H9 (cell line): ENCODE measurements at places on chromosomes 7 and 10. TPM values are rescaled to one million over a fixed set of nuclear protein-coding genes. Genes with fewer than 3 reads are reported as not detected.

ECHS1 gene
- total RNA-seq = 94.1 and 100 TPM in 2 replicates

DNA sequence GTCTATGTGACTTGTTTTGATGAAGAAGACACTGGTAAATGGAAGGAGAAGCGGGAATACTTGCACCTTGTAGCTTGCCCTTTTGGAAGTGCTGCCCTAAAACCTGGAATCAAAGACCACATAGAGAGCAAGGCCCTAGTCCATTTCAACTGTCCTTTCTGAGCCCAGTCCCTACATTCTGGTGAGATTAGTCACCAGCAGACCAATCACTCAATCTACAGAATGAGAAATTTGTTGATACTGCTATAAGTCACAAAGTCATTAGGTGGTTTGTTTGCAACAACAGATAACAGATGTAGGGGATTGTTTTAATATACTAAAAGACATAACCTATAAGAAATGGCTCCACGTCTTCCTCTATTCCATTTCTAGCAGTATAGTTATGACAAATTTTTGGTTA is 33.6 kb downstream of the WASL start:
- no peak for DNase-seq
- peaks cover 10% of the 10 kb centered on the region; the same call in 1 of the 3 replicates for H3K36me3 ChIP-seq
- no peak overlapping the region for H3K4me3 ChIP-seq
- peaks cover 3% of the 10 kb centered on the region; the same call in 1 of the 2 replicates for H3K4me1 ChIP-seq
- no peak overlapping the region for H3K27ac ChIP-seq

DNA sequence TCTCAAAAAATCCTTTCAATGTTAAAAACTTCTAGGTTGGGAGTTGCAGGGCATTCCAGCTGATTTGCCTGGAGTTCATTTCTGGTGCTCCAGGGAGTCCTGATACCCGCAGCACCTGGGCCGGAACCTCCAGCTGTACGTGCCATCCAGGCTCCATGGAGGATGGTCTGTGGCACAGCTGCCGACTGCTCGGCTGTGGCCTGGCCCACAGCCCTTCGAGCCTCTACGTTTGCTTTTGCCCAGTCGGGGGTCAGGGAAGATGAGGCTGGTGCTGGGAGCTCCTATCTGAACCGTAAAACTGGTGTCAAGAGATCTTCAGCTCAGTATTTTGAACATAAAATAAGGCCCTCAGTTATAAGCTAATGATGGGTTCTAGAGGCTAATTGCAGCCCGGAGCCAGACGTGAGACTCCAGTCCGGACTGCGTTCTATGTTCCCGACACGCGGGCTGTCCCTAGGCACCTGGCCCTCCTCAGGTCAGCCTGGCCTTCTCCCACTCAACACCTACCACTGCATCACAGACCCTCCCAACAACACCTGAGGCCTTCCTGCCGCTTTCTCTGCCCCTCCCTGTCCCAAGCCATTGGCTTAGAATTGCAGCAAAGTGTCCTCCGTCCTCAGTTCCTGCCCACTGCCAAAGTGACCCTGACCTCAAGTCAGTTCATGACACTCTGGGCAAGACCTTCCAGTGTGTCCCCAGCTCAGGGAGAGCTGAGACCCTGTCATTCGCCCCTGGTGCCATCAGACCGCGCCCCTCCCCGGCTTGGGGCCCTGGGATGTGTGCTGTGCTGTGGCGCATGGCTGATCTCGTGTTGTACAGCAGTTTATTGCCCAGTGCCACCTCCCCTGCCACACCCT is 64.2 kb upstream of the DNAJB6 start:
- no peak for DNase-seq
- no peak overlapping the region for H3K4me3 ChIP-seq
- H3K27me3 ChIP-seq = no peaks in the 10 kb centered on the region
- no peaks in the 10 kb centered on the region for H3K4me1 ChIP-seq
- H3K36me3 ChIP-seq = peaks cover 22% of the 10 kb centered on the region

CHN2 gene
- 3.3 and 3.7 TPM in 2 replicates for total RNA-seq

DNA sequence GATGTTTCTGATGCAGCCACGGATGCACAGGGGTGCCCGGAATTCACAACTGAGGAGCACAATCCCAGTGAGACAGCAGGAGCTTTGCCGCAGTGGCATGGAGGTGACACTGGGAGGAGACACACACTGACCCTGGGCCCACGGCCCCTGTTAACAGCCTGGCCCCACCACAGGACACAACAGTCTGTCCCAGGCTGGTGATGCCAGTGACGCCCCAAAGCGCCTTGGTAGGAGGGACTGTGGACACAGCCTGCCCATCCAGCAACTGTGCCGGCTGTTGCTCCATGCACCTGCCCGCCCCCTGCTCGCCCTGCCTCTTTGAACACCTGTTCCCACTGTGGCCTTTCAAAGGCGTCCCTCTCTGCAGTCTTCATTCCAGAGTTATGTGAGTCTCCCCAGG is 49.8 kb downstream of the KLF6 start:
- no peak overlapping the region for H3K4me3 ChIP-seq
- H3K4me1 ChIP-seq = no peaks in the 10 kb centered on the region; the same call in 1 of the 2 replicates
- no peak overlapping the region for H3K27ac ChIP-seq
- peaks cover 6% of the 10 kb centered on the region for H3K36me3 ChIP-seq
- peak; percentile 62 for DNase-seq

DNAH11 gene
- 1.8 and 2.5 TPM in 2 replicates for total RNA-seq

DNA sequence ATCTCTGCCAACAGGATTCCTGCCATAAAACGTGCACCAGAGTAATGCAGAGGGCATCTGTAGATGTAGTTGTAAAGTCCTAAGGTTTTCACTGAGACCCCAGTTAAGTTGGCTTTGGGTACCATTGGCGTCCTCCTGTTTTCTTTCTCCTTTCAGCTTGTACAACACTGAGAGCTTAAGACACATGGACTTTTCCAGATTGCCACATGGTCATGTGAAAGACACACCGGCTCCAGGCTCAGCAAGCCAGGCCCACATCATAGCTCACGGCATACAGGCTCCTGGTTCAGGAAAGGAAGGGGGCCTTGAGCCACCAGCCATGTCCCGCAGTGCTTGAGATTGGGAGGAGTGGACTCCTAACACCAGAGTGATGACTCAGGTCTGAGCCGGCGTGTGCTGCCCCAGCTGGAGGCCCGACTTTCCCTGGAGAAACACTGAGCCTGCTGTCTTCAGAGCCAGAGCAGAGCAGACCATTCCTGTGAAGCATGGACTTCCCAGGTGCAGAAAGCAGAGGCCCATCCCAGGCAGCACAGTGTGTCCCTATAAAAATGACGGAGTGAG is 252.7 kb downstream of the PRPF18 start:
- peaks cover 4% of the 10 kb centered on the region; the same call in 1 of the 2 replicates for H3K4me1 ChIP-seq
- no peak for DNase-seq

DNA sequence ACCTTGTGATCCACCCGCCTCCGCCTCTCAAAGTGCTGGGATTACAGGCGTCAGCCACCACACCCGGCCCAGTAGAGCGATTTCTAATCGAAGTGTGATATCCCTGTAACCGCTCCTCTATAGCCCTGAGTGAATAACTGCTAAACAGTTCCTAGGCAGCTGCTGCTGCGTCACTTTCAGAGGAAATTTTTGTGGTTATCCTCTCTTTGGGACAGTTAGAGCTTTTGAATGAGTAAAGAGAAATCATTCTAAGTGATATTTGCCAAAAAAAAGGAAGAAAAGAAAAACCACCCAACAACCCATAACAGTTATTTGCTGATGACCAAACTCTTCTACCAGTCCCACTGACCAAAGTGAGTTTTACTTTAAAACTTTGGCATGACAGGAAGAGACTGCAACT is 59.9 kb downstream of the MKX start:
- no peak overlapping the region for H3K27ac ChIP-seq
- DNase-seq = no peak
- H3K4me3 ChIP-seq = no peak overlapping the region
- no peaks in the 10 kb centered on the region for H3K4me1 ChIP-seq
- H3K36me3 ChIP-seq = 0 out of 2 replicates have a peak, but pooled peaks cover 3% of the 10 kb centered on the region

IRF5 gene
- total RNA-seq = 0.70 and 0.74 TPM in 2 replicates

DNA sequence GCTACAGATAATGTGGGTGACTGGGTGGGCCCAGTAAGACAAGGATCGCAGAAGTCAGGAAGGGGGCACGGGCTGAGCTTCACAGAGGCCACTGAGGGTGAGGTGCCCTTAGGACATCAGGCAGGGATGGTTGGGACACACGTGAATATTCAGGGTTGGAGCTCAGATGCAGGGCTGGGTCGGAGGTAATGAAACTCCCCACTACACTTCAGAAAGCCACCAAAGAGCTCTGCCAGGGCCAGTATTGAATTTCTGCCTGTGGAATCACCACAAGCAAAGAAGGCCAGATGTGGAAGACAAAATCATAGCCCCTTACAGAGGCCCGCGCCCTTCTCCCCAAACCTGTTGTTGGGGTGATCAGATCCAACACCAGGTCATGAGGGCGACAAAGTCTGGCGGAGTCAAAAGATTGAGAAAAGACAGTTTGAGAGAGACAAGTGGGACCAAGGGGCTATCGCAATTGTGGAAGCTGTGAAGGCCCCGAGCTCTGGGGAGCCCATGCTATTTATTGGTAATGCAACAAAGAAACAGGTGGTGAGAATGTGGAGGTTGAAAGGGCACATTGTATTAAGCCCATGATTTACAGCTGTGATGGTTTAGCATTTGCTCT is 42.4 kb downstream of the STRA8 start:
- H3K27ac ChIP-seq = no peak overlapping the region
- H3K36me3 ChIP-seq = no peaks in the 10 kb centered on the region
- no peaks in the 10 kb centered on the region for H3K4me1 ChIP-seq
- DNase-seq = peak; percentile 10
- H3K4me3 ChIP-seq = no peak overlapping the region

DNA sequence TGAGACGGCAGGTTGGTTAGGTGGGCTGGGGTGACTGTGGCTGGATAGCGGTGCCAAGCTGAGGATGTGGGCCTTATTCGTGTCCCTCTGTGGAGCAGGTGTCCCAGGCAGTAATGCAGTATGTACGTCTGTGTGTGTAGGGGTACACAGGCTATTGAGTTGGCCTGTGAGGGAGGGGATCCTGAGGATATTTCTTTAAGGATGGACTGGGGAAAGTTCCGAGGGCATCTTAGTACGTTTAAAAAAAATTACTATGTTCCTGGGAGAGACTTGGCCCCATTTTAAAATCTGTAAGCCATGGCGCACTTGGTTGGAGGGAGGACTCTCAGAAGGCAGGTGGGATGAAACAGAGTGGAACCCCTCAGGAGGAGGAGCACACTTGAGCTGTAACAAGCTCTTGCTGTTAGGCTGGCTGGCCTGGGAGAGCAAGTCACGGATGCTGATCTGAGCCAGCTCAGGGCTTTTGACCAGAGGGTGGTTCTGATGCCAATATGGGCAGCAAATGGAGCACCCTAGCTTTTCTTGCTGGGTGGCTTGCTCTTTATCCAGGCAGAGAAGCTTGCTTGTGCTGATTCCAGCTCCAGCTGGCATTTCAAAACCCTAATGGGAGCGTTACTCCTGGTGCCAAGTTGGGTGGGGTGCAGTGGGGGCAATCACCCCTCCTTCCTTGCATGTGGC is 765 bp downstream of the WBP1L start:
- H3K4me1 ChIP-seq = peaks cover 4% of the 10 kb centered on the region; the same call in 1 of the 2 replicates
- H3K36me3 ChIP-seq = no peaks in the 10 kb centered on the region; the same call in 2 of the 3 replicates
- H3K27ac ChIP-seq = no peak overlapping the region
- no peaks in the 10 kb centered on the region for H3K27me3 ChIP-seq
- peak overlapping the region; percentile 92 for H3K4me3 ChIP-seq
- DNase-seq = no peak

- no peaks in the 10 kb centered on the region for H3K36me3 ChIP-seq
- no peak overlapping the region for H3K27ac ChIP-seq
- no peaks in the 10 kb centered on the region for H3K27me3 ChIP-seq
- DNase-seq = no peak
Observed at GRCh38 chr10:113381416-113381815, 171.4 kb upstream of the HABP2 start.

GRCh38 chr10:127903789-127904188 is 3.1 kb upstream of the PTPRE start:
- H3K36me3 ChIP-seq = no peaks in the 10 kb centered on the region
- H3K4me1 ChIP-seq = no peaks in the 10 kb centered on the region
- DNase-seq = peak; percentile 6
- H3K27me3 ChIP-seq = no peaks in the 10 kb centered on the region; the same call in 1 of the 2 replicates
- no peak overlapping the region for H3K4me3 ChIP-seq
- H3K27ac ChIP-seq = no peak overlapping the region

- no peaks in the 10 kb centered on the region for H3K27me3 ChIP-seq
Observed at GRCh38 chr7:36795451-36796021, 71.2 kb upstream of the AOAH start.

COL26A1 gene
- 41.5 and 42.6 TPM in 2 replicates for total RNA-seq

GRCh38 chr7:115965796-115966475 is 64.6 kb downstream of the TFEC start:
- no peaks in the 10 kb centered on the region; the same call in 1 of the 2 replicates for H3K4me1 ChIP-seq
- H3K27ac ChIP-seq = no peak overlapping the region
- no peak overlapping the region for H3K4me3 ChIP-seq
- DNase-seq = no peak
- H3K27me3 ChIP-seq = no peaks in the 10 kb centered on the region

DNA sequence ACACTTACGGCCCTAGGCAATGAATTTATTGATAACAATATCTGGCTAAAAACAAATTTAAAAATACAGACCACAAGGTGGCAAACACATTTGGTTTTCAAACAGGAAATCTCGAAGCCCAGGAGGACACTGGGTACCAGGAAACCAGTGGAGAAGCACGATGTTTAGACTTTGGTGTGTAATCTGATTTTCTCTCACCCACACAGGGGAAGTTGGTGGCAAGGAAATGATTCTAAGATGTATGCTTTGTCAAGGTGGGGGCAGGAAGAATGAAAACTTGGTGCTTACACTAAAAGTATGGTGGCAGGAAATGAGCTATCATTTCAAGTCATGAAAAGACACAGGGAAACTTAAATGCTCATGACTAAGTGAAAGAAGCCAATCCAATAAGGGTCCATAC is 113.2 kb upstream of the ANKRD1 start:
- H3K4me3 ChIP-seq = no peak overlapping the region
- peaks cover 4% of the 10 kb centered on the region; the same call in 1 of the 2 replicates for H3K4me1 ChIP-seq
- H3K27me3 ChIP-seq = no peaks in the 10 kb centered on the region; the same call in 1 of the 2 replicates
- no peaks in the 10 kb centered on the region for H3K36me3 ChIP-seq
- no peak for DNase-seq

- no peaks in the 10 kb centered on the region for H3K27me3 ChIP-seq
- no peak overlapping the region for H3K27ac ChIP-seq
- no peaks in the 10 kb centered on the region; the same call in 1 of the 2 replicates for H3K4me1 ChIP-seq
Observed at GRCh38 chr10:114914560-114914959, 23.4 kb upstream of the TRUB1 start.
